ENCODE measurements at places on chromosomes 2 and 18. TPM values are rescaled to one million over a fixed set of nuclear protein-coding genes. Genes with fewer than 3 reads are reported as not detected.

DNA sequence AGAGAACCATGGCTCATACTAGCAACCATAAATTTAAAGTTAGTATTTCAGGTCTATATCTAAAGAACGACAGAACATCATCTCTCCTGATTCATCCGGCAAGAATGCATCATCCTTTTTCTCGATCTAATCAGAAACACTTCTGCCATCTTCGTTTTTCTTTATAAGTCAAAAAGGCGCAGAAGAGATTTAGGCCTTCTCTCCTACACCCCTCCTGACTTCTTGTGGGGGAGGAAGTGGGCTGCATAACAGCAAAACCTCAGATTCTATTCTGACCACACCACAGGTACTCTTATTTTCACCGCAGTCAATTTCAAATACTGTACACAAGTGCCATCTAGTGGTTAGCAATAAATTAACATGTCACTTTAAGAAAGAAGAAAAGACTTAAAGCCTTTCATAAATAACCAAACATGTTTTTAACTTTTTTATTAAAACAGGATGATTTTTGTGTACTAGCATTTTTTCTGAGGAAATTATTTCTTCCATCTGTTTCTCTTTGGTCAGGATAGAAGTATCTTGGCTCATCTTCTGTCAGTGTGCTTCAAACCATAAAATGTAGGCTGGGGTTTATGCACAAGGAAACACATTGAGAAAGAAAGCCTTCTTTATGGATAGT is 48.4 kb upstream of the PIK3C3 start:
- DNase-seq, result peak; percentile 33
- peaks cover 5% of the 10 kb centered on the region for H3K4me1 ChIP-seq
- no peak overlapping the region for H3K27ac ChIP-seq
- no peaks in the 10 kb centered on the region for H3K36me3 ChIP-seq
- no peak overlapping the region for H3K4me3 ChIP-seq

Gene LYPD1
- total RNA-seq, result not detected

DNA sequence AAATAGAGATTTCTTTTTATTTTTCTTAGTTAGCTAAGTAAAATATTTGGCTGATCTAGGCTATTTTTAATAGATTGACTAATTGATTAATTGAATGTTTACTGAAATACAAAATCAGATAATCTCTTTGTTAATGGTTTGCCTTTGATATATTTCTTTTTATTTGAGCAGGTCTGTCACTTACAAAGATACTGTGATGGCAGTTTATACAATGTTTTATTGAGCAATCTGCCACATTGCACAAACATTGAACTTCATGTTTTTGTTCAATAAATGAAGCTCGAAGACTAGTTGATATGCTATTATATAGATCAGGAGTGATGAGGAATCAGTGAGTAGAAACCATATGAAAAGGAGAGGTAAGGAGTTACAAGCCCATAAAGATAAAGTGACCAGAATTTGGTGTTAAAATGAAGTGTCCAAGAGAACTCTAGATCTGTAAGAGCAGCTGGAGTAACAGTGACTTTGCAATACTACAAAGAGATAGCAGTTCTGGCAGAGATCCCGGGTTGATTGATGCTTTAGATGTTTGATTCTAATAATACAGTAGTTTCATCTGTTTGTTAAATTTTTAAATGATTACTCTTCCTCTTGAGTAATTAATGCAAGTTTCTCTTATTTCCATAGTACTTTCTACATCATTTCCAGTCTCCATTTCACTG is 574.2 kb downstream of the CCDC85A start:
- H3K27me3 ChIP-seq, result no peaks in the 10 kb centered on the region
- DNase-seq, result no peak
- no peak overlapping the region for H3K4me3 ChIP-seq
- no peak overlapping the region for H3K27ac ChIP-seq
- H3K36me3 ChIP-seq, result no peaks in the 10 kb centered on the region

DNA sequence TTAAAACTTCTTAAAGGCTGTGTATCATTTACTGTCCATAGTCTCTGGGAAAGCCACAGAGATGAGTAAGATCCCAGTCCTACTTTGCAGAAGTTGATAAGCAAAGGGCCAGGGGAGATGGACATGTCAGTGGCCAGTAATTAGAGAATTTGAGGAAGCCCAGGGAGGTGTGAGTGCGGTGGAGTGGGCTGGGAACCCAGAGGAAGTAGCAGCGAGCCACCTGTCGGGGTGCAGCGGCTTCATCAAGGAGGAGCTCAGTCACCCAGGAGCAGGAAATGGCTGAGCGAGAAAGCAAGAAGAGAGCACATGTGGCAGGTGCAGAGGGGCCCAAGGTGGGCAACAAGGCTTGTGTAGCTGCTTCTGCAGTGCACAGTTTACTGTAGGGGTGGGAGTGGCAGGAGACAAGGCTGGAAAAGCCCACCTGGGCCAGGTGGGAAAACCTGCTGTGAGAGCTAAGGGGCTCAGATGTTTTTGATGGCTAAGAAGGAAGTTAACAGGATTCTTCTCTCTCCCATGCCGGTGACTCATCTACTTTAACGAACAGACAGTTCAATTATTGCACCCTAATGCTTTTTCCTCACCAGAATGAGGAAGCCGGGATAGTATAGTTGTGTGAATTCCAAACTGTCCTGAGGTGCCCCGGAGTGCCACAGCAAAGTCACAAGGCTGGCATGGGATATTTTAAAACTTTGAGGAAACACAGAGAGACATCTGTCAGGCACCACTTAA is 34.8 kb upstream of the MGAT5 start:
- peaks cover 38% of the 10 kb centered on the region for H3K4me1 ChIP-seq
- H3K27ac ChIP-seq, result peak overlapping the region; percentile 70
- H3K36me3 ChIP-seq, result no peaks in the 10 kb centered on the region
- no peak overlapping the region for H3K4me3 ChIP-seq
- no peaks in the 10 kb centered on the region for H3K27me3 ChIP-seq

Gene GALNT13
- not detected for total RNA-seq

GRCh38 chr2:38933653-38934052 is 44.0 kb downstream of the ARHGEF33 start:
- H3K36me3 ChIP-seq, result no peaks in the 10 kb centered on the region
- no peaks in the 10 kb centered on the region for H3K4me1 ChIP-seq
- H3K27ac ChIP-seq, result no peak overlapping the region
- H3K4me3 ChIP-seq, result no peak overlapping the region

DNA sequence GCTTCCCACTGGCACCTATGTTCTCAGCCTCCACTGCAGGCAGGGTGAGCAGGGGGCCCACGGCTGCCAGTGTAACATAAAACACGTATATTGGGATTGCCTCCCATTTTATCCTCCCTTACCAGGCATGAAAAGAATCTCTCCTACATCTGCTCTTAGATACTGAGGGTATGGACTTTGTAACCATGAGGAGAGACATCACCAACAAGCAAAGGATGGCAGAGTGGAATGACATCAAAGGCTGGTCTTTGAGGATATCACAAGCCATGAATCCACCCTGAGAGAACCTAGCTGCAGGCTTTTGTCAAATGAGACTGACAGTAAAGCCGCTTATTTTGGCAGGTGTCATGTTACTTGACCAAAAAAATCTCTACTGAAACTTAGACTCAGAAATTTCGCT is 7.4 kb downstream of the NPHP1 start:
- H3K4me3 ChIP-seq, result no peak overlapping the region
- no peaks in the 10 kb centered on the region for H3K36me3 ChIP-seq
- DNase-seq, result no peak
- no peaks in the 10 kb centered on the region for H3K4me1 ChIP-seq
- no peaks in the 10 kb centered on the region for H3K27me3 ChIP-seq

DNA sequence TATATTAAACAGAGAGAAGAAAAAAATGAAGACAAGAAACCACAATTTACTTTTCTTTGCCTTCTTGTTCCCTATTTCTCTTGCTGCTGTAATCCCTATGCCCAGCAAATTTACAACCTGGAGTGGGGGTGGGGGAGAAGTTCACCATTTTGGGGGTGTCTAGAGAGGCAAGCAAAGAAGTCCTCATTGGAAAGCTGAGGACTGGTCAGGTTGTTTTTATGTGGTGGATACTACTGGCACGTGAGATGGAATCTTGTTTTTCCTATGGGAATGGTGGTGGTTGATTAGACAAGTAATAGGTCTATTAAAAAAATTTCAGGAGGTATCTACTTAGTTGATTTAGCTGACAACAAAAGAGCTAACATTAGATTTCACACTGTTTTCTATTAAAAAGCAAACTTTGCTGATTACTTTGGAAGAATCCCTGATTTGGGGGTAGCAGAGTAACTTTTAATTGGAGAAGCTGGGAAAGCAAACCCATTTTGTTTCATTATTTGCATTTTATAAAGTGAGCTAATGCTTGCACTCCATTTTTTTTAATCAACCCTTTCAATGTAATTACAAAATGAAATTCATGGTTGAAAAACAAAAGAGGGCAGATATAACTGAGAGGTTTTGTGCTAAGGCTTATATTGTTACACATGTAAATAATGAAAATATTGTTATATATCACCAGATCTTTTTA is 6.0 kb downstream of the POU3F3 start:
- H3K4me1 ChIP-seq, result no peaks in the 10 kb centered on the region
- H3K36me3 ChIP-seq, result no peaks in the 10 kb centered on the region
- no peak overlapping the region for H3K4me3 ChIP-seq
- DNase-seq, result no peak
- H3K27me3 ChIP-seq, result peaks cover 10% of the 10 kb centered on the region

Gene B3GNT7
- total RNA-seq, result 10.1 TPM
